ENCODE measurements at places on chromosomes 6 and 20.

DNA sequence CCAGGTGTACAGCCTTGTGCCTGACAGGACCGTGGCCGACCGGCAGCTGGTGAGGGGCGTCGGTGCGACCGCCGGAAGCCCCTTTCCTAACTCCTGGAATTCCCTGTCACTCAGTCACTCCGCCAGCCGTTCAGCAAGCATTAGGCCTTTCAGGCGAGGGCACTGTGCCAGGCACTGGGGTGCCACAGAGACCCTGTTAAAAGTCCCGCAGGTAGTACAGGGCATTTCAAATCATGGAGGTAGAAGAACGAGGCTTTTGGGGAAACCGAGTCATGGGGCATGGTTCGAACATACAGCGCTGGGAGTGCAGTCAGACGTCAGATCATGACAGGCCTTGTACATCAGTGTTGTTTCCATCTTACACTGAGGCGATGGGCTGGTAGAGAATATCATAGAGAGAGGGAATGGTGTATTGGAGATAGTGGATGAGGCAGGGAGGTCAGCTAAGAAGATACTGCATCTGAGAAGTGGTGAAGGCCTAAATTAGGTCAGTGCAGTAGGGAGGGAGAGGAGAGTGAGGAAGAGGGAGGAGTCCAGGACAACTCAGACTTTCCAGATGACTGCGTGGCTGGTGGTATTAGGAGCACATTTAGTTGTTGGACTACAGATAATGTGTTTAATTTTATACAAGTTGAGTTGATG lies 892 bp upstream of the DXO start:
- DNase-seq, result no peak

DNA sequence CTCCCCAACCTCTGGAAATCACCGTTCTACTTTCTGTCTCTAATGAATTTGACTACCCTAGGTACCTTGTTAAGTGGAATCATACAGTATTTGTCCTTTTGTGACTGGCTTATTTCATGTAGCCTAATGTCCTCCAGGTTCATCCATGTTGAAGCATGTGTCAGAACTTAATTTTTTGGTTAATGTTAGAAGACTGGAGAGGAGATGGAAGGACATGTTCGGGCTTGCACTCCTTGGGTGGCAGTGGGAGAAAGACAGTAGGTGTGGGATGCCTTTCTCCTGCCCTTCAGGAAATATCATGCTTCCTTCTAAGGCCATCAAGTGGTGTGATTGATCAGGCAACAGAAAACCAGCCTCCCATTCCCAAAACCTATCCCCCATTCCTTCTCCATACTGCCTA lies 61.1 kb upstream of the RNF144B start:
- no peak for DNase-seq

- DNase-seq, result no peak
Observed at GRCh38 chr6:91877994-91878393, 1291.1 kb upstream of the MAP3K7 start.

DNA sequence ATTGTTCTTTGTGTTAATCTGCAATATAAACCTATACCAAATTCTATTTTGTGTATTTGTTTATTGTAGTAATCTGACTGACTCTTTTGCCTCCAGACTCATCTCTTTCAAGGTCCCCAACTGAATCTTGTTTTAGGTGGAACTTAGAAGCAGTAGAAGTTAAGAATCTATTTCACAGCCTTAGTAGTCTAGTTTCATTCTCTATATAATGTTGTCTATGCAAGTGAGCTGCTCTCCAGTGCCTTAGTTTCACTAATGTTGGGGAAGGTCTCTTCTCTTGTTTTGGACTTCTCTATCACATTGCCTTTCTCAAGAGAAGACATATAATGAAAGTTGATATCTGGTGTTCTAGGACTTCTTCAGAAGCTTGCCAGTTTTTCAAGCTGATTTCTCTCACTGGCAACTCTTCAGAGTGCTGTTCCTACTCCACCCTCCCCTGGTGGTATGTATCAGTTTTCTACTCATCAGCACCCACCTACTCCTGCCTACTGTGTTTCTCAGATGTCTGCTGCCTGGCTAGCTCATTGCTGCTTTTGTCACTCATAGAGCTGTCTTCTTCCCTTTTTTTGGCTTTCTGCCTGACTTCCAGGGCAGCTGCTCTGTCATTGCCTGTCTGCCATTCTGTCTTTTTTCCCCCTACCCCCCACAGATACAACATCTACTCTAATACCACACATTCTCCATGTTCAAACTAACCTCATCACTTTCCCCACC lies 82.1 kb downstream of the PTPRA start:
- DNase-seq, result no peak

GRCh38 chr20:23063581-23063980 lies 14.1 kb upstream of the THBD start:
- DNase-seq, result no peak

- no peak for DNase-seq
Observed at GRCh38 chr20:15320941-15321340, 983.5 kb upstream of the FLRT3 start.

- no peak for DNase-seq
Observed at GRCh38 chr6:13517116-13517515, 29.7 kb upstream of the GFOD1 start.

GRCh38 chr6:90676516-90677300 lies 89.8 kb upstream of the MAP3K7 start:
- no peak for DNase-seq

Measured in stimulated activated CD8-positive, alpha-beta memory T cell treated with anti-CD3 and anti-CD28 coated beads, Interleukin-12 subunit alpha, Interleukin-12 subunit beta, amount 100 ng/mL, for 1 hour (primary cell).